ENCODE measurements at places on chromosomes 3 and 15.

DNA sequence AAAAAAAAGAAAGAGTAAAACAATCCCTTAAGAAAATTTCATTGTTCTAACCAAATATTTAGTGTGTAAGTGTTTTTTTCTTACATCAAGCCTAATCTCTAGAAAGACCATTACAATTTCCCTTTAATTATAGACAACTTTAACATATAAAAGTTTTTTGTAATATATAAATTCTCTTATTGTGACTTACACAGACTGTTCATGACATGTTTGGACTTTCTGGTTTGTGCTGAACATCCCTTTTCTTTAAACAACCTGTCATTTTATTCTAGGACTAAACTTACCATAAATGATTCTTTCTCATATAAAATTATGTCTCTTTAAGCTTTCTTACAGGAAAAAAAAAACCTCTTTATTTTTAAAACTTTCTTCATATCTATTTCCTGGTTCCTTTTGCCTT, 13.0 kb upstream of the BTLA start:
- DNase-seq: no peak

DNA sequence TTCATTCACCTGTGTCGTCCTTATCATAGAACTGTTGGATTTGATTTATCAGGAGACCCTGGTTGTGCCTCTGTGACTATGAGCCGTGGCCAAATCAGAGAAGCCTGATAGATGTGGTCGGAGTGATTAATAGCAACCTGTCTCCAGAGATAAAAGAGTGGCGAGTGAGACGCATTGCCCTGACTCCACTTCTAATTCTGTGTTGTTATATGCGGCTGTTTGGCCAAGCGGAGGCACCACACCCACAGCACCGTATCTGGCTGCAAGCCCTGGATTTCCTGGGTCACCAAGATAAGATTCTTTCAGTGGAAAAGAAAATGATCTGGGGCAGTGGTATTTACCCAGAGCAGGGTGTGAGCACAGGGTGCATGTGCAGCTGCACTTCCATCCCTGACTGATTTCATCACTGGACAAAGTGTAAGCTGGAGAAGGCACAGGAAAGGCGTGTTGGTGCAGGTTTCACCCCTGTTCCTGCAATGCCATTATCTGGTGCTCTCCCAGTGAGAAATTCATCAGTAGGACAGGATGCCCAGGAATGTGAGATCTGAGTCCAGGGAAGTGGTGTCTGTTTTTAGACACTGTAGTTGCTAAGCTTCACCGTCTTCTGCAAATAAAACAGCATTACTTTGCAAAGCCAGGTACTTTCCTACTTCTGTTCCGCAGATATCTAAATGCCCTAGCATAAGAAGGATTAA, 84.6 kb downstream of the CD47 start:
- peak; percentile 47 for DNase-seq

DNA sequence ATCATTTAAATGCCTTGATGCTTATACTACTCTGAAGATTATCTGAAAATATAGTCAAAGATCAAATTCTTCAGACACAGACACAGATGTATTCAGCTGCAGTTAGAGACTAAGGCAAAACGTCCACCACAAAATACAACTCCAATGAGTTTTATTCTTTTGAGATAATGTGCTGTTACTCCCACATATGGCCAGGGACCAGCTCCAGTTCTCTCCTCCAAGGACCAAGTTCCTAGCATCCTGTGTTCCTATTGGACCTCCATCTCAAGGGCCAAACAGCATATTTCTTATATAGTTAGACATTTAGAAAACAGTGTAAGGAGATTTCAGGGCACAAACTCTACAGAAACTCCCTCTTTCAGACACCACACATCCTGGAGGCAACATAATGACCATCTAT, 27.1 kb downstream of the IP6K1 start:
- DNase-seq: no peak

GRCh38 chr15:57647791-57648130, 56.1 kb downstream of the MYZAP start:
- DNase-seq: no peak

- peak; percentile 95 for DNase-seq
Measured at GRCh38 chr15:55993111-55993803, at the start of gene NEDD4. Gene NEDD4, minus strand, starts transcription at chr15:55993612. Its CDS starts 57 bp downstream, at chr15:55993555.

- no peak for DNase-seq
Measured at GRCh38 chr3:77189684-77190083, 149.8 kb downstream of the ROBO2 start.

DNA sequence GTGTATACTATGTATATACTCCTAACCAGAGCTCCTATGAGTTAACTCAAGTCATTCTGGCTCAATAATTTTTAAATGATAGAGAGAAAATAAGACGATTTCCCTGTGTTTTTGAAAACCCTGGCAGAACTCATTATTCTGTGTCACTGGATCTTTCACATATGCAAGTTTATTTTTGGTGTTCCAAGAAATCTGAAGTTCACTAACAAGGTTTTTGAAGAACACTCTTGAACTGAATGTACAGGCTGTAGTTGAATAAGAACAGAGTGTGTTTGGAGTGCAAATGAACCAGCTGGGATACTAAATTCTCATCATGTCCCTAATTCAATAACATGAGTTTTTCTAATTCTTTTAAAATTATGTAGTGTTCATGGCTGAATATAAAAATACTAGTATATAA, 466.9 kb upstream of the SUCLG2 start:
- no peak for DNase-seq
